ENCODE measurements at places on chromosomes 5 and 9. TPM values are rescaled to one million over a fixed set of nuclear protein-coding genes. Genes with fewer than 3 reads are reported as not detected.

Gene CTXN3
- 4.6 TPM for total RNA-seq

Gene PCDHB13
- total RNA-seq, result 4.4 TPM

Gene TMEM174
- not detected for total RNA-seq

Gene PPIC
- total RNA-seq, result 42.9 TPM

GRCh38 chr5:99061711-99062110 lies 132.9 kb upstream of the CHD1 start:
- DNase-seq, result no peak

DNA sequence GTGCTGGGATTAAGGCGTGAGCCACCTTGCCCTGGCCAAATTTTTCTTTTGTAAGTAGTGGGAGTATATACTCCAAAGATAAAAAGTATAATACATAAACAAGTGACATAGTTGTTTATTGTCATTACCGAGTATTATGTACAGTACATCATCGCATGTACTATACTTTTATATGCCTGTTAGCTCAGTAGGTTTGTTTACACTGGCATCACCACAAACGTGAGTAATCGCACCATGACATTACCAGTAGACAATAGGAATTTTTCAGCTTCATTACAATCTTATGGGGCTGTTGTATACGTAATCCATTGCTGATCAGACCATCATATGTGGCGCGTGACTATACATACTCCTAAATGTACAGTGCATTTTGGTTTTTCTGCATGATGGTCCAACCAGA lies 9.8 kb downstream of the SECISBP2 start:
- DNase-seq, result no peak

DNA sequence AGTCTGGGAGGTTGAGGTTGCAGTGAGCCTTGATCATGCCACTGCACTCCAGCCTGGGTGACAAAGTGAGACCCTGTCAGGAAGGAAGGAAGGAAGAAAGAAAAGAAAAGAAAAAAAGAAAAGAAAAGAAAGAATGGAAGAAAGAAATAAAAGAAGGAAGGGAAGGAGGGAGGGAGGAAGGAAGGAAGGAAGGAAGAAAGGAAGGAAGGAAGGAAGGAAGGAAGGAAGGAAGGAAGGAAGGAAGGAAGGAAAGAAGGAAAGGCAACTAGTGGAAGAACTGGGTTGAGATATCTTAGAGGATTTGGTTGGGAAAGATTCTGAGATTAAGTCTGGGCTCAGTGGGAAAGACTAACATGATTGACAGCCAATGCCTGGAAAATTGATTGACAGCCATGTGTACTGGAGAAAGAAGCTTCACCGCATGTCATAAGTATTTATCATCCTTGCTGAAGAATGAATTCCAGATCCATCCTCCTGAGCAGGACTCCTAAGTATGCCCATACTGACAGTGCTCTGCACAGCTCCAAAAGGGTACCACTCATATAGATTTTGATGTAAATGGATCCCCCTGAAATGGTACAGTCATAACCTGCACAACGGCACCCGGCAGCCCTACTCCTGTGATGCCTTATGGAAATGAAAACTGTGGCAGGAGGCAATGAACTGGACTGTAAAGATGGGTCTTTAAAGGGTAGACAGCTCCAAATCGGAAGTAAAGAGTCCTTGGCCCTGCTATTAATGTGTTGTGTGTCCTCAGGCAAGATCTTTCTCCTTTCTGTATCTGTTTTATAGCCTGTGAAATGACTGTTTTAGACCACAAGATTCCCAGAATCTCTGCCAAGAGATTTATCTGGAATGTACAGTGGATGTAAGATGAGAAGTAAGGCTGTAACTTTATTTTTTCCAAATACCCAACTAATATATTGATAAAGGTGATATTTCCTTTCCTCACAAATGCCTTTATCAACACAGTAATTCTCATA lies 16.9 kb upstream of the ADRA1B start:
- DNase-seq, result no peak

DNA sequence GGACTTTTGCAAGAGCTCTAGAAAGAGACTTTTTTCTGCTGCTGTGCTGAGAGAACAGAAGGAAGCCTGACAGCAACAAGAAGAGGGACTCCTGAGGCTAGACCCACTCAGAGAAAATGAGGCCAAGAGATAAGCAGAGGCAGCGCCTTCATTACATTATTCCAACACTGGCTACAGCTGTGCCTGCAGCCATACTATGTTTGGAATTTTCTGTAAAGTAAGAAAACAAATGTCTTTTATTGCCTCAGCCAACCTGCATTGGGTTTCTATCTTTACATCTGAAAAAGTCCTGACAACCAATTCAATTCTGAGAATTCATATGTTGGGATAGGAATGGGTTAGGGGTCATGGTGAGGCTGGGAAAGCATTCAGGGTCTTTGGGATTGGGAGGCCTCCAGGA lies 33.7 kb downstream of the FAT2 start:
- DNase-seq, result no peak

DNA sequence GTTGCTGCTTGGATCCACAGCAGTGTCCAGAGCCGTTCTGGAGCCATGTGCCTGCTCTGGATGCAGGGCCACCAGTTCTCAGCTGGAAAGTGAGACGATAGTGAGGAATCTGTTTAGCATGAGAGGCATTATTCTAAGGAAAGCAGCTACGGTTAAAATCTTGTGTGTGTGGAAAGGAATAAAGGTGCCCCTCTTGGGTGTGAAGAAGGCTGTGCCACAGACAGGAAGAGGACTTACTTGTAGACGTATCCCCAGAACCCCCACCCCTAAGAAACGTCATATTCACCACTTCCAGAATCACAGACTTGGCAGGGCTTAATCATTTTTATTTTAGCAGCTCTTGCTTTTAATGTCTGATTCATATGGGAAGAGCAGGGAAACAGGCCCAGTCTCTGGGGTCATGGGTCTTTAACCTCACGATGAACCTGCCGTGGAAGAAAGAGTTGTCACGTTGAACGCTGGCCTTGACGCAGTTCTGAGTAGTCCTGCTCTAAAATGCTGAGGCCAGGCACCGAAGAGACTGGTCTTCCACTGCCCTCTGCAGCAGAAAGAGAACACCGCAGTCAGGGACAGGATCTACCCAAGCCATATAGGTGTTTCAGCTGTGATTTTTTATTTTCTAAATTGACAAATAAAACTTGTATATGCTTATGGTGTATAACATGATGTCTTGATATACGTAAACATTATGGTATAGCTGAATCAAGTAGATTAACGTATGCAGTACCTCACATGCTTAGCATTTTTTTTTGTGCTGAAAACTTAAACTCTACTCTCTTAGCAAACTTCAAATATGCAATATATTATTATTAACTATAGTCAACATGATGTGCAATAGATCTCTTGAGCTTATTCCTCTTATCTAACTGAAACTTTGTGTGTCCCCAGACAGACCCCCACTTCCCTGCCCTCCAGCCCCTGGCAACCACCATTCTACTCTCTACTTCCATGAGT lies 38.8 kb downstream of the CARTPT start:
- DNase-seq, result peak; percentile 67

- DNase-seq, result no peak
Observed at GRCh38 chr5:135651156-135651555, 72.4 kb upstream of the CXCL14 start.

- no peak for DNase-seq
Observed at GRCh38 chr5:32583582-32584232, 1.6 kb upstream of the SUB1 start.

DNA sequence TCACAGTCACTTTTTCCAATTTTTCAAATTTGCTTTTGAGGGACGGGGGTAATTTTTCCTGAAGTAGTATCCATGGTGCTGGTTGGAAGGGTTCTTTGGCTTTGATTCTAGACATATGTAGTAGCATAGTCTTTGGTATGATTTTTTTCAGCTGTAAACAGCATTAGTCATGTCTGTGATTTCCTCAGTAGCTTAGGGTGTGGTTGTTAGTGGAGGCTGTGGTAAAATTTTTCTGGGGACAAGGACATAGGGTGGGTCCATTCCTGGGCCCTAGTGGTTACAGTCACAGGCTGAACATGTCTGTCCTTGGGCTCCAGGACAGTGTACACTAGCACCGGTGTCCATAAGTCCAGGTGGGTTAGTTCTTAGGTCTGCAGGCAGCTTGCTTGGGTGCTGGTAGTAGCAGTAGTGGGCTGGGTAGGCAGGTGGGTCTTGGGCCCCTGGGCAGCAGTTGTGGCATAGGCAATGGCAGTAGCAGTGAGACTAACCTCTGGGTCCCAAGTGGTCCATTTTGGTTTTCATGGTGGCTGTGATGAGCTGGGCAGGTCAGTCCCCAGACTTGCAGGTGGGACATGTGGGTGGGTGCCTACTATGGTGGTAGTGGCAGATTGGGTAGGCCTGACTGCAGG lies 100.0 kb upstream of the CXCL14 start:
- DNase-seq, result no peak
